ENCODE measurements at places on chromosomes 1 and 21. TPM values are rescaled to one million over a fixed set of nuclear protein-coding genes. Genes with fewer than 3 reads are reported as not detected.

GRCh38 chr1:6623269-6623965, 1.3 kb upstream of the THAP3 start:
- no peaks in the 10 kb centered on the region for H3K27me3 ChIP-seq
- no peak overlapping the region for H3K4me3 ChIP-seq
- H3K36me3 ChIP-seq, result no peaks in the 10 kb centered on the region
- H3K4me1 ChIP-seq, result peaks cover 27% of the 10 kb centered on the region
- no peak for DNase-seq

- H3K4me1 ChIP-seq, result no peaks in the 10 kb centered on the region
- no peak overlapping the region for H3K4me3 ChIP-seq
- H3K27ac ChIP-seq, result no peak overlapping the region
- H3K36me3 ChIP-seq, result no peaks in the 10 kb centered on the region
- no peak for DNase-seq
- no peaks in the 10 kb centered on the region for H3K27me3 ChIP-seq
Measured at GRCh38 chr21:40736145-40736544, 110.8 kb downstream of the DSCAM start.

DNA sequence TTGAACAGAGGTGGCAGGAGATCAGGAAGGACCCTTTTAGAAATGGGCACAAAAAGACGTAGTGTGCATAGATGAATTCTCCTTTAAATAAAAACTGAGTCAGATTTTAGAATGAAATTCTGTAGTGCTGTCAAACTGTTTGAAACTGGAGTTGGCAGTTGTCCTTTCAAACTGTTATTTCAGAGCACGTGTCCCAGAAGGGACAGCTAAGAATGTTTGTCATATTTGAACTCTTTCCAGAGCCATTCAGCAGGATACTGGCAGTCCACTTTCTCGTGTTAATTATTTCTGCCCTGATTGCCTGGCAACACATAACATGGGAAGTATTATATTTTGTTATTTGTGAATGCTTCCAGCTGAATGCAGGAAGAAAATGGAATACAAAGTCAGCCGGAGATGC, 212.3 kb upstream of the DPYD start:
- no peaks in the 10 kb centered on the region for H3K4me1 ChIP-seq
- no peak overlapping the region for H3K27ac ChIP-seq
- DNase-seq, result no peak
- no peaks in the 10 kb centered on the region for H3K36me3 ChIP-seq
- H3K27me3 ChIP-seq, result no peaks in the 10 kb centered on the region

GRCh38 chr1:84973498-84974334, 23.2 kb downstream of the MCOLN2 start:
- H3K27ac ChIP-seq, result no peak overlapping the region
- no peak overlapping the region for H3K4me3 ChIP-seq
- no peaks in the 10 kb centered on the region for H3K4me1 ChIP-seq
- H3K36me3 ChIP-seq, result no peaks in the 10 kb centered on the region
- H3K27me3 ChIP-seq, result no peaks in the 10 kb centered on the region

DNA sequence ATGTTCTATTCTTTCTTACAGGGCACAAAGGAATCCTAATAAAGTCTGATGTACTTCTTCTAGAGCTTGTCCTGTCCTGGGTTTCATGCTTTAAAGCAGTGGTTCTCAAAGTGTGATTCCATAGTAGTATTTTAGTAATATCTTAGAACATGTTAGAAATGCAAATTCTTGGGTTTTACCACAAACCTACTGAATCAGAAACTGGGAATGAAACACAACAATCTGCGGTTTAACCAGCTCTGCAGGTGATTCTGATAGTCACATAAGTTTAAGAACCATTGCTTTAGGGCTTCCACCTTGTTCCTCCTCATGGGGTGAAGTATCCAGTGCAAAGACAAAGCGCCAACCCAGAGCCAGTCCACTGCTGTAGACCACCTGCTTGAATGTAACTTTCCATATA, 41.1 kb downstream of the NGF start:
- no peak overlapping the region for H3K4me3 ChIP-seq
- no peaks in the 10 kb centered on the region for H3K36me3 ChIP-seq
- no peak overlapping the region for H3K27ac ChIP-seq

DNA sequence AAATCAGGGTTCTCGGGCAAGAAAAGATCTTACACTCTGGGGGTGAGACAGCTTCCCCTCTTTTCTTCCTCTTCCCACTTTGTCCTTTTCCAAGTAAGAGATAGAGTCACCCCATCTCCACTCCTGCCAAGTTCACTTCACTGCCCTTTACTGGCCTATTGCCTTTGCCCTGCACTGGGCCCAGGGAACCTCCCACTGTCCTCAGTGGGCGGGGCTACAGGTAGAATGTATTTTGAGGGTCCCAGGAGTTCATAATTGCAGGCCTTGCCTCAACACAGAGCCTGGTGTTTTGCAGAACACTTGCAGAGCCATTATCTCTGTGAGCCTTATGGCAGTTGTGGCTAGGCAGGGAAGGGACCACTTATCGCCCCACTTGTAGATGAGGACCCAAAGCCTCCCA, 3.3 kb downstream of the AMPD2 start:
- no peaks in the 10 kb centered on the region for H3K27me3 ChIP-seq
- H3K4me1 ChIP-seq, result peaks cover 46% of the 10 kb centered on the region
- H3K4me3 ChIP-seq, result no peak overlapping the region
- no peak overlapping the region for H3K27ac ChIP-seq
- no peak for DNase-seq
- no peaks in the 10 kb centered on the region for H3K36me3 ChIP-seq

The ZSCAN20 gene
- 3.0 TPM for total RNA-seq

The SAMSN1 gene
- total RNA-seq, result 1.8 TPM

The SPRR1B gene
- total RNA-seq, result not detected

The ANKRD34A gene
- total RNA-seq, result not detected

- no peak overlapping the region for H3K27ac ChIP-seq
- H3K4me3 ChIP-seq, result no peak overlapping the region
- H3K4me1 ChIP-seq, result no peaks in the 10 kb centered on the region
- no peaks in the 10 kb centered on the region for H3K27me3 ChIP-seq
- H3K36me3 ChIP-seq, result no peaks in the 10 kb centered on the region
- DNase-seq, result no peak
Measured at GRCh38 chr1:22323141-22323845, 128.4 kb upstream of the ZBTB40 start.

DNA sequence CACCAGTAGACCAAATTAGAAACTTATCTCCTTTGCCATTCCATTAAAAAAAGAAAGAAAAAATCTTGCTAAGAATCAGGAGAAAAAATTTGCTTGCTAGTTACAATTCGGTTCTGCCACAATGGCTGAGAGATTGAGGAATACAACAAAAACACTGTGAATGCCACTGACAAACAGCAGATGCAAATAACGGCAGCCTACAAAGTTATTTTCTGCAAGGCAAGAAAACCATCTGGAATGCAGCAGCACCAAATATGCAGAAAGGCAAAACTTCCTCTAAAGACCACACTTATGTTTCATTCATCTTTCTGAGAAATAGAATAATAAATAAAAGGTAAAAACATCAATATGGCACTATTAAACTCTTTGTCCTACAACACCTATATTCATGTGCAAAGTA, 75.7 kb downstream of the ENAH start:
- H3K4me1 ChIP-seq, result peaks cover 11% of the 10 kb centered on the region
- no peaks in the 10 kb centered on the region for H3K36me3 ChIP-seq
- no peak overlapping the region for H3K27ac ChIP-seq
- no peak overlapping the region for H3K4me3 ChIP-seq

DNA sequence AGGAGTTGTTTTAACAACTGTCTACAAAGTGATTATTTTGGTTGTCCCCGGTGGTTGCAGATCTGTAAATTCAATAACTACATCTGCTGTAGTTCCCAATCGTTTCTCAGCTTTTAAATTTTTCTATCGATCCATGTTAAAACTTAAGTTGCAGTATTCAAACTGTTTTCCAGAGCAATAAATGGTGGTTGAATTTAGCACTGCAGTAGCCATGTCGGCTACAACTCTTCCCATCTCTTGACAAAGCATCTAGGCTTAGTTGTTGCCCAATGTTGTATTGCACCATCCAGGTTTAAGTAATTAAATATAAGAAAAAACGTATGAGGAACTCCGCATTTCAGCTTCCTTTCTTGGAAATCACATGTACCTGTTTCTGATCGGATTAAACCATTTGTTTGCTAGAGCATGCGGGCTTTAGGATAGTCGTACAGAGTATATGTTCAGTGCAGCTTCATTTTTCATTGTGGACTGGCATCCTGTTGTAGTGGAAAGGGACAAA, 996 bp downstream of the CNIH4 start:
- H3K27me3 ChIP-seq, result no peaks in the 10 kb centered on the region
- peaks cover 9% of the 10 kb centered on the region for H3K4me1 ChIP-seq
- peak overlapping the region; percentile 89 for H3K27ac ChIP-seq
- peak overlapping the region; percentile 96 for H3K4me3 ChIP-seq
- DNase-seq, result no peak
- no peaks in the 10 kb centered on the region for H3K36me3 ChIP-seq

- no peak overlapping the region for H3K4me3 ChIP-seq
- DNase-seq, result no peak
- peaks cover 9% of the 10 kb centered on the region for H3K4me1 ChIP-seq
Measured at GRCh38 chr1:243483071-243483771, 227.4 kb downstream of the SDCCAG8 start.

The TEKT2 gene
- total RNA-seq, result 1.3 TPM

DNA sequence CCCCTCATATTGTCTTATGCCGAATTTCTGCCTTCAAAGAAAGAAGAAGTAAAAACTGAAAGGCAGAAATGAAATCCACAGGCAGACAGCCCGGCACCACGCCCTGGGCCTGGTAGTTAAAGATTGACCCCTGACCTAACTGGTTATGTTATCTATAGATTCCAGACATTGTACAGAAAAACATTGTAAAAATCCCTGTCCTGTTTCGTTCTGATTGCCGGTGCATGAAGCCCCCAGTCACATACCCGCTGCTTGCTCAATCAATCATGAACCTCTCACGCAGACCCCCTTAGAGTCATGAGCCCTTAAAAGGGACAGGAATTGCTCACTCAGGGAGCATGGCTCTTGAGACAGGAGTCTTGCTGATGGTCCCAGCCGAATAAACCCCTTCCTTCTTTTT, 49.3 kb downstream of the JMJD4 start:
- no peaks in the 10 kb centered on the region for H3K4me1 ChIP-seq
- DNase-seq, result no peak
- H3K27ac ChIP-seq, result no peak overlapping the region

DNA sequence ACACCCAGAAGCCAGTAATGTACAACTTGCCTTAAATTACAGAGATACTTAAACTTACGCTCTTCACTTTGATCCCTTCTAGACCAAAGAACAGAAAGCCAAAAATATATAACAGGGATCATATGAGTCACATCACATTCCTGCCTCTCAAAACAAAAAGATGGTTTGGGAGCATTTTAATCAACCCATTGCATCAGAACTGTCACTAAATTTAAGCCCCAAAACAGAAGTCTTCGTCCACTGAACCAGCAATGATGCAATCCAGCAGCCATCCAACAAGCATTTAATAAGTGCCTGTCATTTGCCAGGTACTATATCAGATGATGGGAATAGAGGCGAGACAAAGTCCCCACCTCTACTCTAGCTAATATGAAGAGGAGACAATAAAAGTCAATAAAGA, 42.7 kb upstream of the GLIS1 start:
- H3K4me3 ChIP-seq, result no peak overlapping the region
- H3K27me3 ChIP-seq, result no peaks in the 10 kb centered on the region

- H3K27ac ChIP-seq, result no peak overlapping the region
- peaks cover 9% of the 10 kb centered on the region for H3K4me1 ChIP-seq
- H3K4me3 ChIP-seq, result no peak overlapping the region
- H3K27me3 ChIP-seq, result no peaks in the 10 kb centered on the region
- no peaks in the 10 kb centered on the region for H3K36me3 ChIP-seq
Measured at GRCh38 chr1:196407358-196408051, 200.7 kb downstream of the KCNT2 start.

GRCh38 chr1:160721473-160721872, 9.9 kb upstream of the CD48 start:
- H3K27me3 ChIP-seq, result no peaks in the 10 kb centered on the region
- no peak overlapping the region for H3K27ac ChIP-seq
- no peak overlapping the region for H3K4me3 ChIP-seq

DNA sequence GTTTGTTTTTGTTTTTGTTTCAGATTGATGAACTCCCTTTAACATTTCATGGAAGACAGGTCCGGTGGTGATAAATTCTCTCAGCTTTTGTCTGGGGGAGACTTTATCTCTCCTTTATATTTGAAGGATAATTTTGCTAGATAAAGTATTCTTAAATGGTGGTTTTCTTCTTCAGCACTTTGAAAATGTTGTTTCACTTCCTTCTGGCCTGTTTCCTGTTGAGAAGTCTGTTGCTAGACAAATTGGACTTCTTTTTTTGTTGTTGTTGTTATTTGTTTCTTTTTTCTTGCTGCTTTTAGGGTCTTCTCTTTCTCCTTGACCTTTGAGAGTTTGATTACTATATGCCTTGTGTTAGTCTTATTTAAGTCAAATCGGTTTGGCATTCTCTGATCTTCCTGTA, 50.8 kb downstream of the CRP start:
- no peaks in the 10 kb centered on the region for H3K27me3 ChIP-seq
- no peak for DNase-seq
- no peaks in the 10 kb centered on the region for H3K36me3 ChIP-seq
- H3K27ac ChIP-seq, result no peak overlapping the region
- no peaks in the 10 kb centered on the region for H3K4me1 ChIP-seq

The RGS18 gene
- total RNA-seq, result 2.3 TPM

- no peak overlapping the region for H3K27ac ChIP-seq
- no peak overlapping the region for H3K4me3 ChIP-seq
- no peaks in the 10 kb centered on the region for H3K36me3 ChIP-seq
Measured at GRCh38 chr1:108107658-108108057, 92.5 kb downstream of the SLC25A24 start.

The LCE2C gene
- total RNA-seq, result not detected

- no peaks in the 10 kb centered on the region for H3K27me3 ChIP-seq
- H3K36me3 ChIP-seq, result no peaks in the 10 kb centered on the region
- no peak overlapping the region for H3K4me3 ChIP-seq
- H3K27ac ChIP-seq, result no peak overlapping the region
- H3K4me1 ChIP-seq, result no peaks in the 10 kb centered on the region
- peak; percentile 58 for DNase-seq
Measured at GRCh38 chr1:31736675-31737074, 27.5 kb downstream of the ADGRB2 start.

DNA sequence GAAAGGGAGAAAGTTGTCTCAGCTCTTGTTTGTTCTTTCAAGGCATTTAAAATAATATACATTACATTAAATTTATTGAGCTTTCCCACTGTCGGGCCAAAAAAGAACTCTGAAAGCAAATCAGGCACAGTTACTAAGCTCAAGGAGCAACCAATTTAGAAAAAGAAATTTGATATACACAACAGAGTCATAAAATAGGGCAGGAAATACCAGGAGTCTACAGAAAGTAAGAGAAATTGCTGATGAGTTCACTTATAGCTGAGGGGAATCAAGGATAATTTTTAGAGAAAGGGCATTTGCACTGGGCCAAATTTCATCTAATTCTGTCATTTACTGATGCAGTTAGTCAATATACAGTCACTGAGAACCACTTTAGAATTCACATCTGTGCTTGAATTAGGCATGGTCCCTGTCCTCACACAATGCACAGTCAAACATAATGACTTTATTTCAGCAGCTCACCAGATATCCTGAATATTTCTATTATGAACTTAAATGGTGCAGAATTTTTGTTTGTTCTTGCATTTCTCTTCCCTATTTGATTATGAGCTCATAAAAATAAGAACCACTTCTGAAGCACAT, 249.6 kb upstream of the BEND5 start:
- H3K36me3 ChIP-seq, result no peaks in the 10 kb centered on the region
- H3K27me3 ChIP-seq, result no peaks in the 10 kb centered on the region
- no peak overlapping the region for H3K27ac ChIP-seq
- no peak overlapping the region for H3K4me3 ChIP-seq
- DNase-seq, result no peak

The SMCP gene
- total RNA-seq, result not detected
